Dorsolateral prefrontal cortex (tissue), 122 donors: ENCODE measurements at places on chromosomes 3 and 15.

DNA sequence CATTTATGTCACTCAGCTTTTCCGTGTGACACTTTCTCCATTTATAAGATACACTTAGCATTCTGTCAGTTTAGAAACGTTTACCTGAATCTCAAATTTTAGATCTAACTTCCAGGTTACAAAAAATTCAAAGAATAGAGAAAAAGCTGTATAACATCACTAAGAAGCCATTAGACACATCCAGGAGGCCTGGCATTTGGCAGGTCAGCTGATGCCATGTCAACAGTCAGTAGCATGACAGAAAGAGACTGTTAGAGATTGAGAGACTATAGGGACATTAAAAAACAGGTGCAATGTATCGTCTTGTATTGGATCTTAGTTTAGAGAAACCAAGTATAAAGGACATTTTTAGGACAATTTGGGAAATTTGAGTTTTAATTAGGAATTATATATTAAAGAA lies 53.4 kb upstream of the ATOSA start:
- DNase-seq, result no peak

DNA sequence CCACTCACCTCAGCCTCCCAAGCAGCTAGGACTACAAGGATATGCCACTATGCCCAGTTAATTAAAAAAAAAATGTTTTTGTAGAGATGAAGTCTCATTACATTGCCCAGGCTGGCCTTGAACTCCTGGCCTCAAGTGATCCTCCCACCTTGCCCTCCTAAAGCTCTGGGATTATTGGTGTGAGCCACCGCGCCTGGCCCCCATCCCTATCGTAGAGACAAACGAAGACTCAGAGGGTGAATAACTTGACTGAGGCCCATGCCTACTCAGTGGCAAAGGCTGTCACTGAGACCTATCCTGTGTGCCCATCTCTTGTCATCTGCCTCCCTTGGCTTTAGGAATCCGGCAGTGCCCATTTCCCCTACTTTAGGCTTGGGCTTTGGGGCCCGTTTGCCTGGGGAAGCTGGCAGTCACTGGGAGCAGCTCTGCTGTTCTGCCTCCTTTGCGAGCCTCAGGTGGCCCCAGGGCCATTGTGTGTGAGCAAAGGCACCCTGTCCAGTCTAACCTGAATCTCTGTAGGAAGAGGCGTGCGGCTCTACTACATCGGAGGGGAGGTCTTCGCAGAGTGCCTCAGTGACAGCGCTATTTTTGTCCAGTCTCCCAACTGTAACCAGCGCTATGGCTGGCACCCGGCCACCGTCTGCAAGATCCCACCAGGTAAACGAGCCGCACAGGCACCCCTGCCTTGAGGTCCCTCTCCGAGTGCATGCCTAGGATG lies 70.1 kb downstream of the AAGAB start:
- DNase-seq, result no peak

- no peak for DNase-seq
Measured at GRCh38 chr3:31067004-31067403, 172.5 kb upstream of the GADL1 start.

- no peak for DNase-seq
Measured at GRCh38 chr15:93360976-93361375, 272.0 kb upstream of the RGMA start.

DNA sequence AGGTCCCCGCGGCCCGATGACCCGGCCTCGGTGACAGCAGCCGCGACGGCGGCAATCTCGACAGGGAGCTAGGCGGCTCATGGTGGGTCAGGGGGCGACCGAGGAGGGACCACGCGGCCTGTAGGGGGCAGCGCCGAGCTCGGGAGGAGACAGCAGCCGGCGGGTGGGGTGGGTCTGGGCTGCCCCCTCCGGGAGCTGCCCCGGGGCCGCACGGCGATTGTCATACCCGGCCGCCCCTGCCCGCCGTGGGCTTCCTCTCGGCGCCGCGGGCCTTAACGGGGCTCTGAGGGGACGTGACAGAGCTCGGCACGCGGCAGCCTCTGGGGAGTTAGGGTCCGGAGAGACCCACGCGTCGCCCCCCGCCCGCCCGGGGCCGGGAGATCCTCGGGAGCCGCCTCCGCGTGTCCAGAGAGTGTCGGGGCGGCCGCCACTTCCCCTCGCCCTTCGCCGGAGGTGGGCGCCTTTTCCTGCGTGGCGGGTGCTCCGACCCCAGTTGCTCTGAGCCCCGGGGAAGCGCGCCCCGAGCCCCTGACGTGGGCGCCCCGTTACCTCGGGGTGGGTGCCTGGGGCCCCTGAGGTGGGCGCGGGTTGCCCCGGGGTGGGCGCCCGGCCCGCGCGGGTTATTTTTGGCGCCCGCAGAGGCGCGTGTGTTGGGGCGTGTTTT lies 539 bp upstream of the PLCL2 start:
- no peak for DNase-seq

- no peak for DNase-seq
Measured at GRCh38 chr3:117962750-117963149, 1071.9 kb downstream of the IGSF11 start.

DNA sequence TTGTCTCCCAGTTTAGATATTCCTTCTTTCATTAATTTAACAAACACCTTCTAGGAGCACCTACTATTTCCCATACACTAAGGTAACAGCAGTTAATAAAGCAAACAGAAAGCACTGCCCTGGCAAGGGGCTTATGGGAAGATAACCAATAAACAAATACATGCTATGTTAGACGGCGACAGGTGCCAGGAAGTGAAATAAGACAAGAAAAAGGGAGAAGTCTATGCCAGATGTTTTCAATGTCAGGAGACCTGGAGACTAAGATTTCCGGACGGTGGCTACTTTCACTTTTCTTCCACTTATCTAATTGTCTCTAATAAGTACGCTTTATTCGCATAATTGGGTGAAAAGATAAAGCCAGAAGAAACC lies 32.5 kb upstream of the ZNF445 start:
- DNase-seq, result no peak

GRCh38 chr3:50326182-50326541 lies 1.9 kb downstream of the TUSC2 start:
- no peak for DNase-seq

DNA sequence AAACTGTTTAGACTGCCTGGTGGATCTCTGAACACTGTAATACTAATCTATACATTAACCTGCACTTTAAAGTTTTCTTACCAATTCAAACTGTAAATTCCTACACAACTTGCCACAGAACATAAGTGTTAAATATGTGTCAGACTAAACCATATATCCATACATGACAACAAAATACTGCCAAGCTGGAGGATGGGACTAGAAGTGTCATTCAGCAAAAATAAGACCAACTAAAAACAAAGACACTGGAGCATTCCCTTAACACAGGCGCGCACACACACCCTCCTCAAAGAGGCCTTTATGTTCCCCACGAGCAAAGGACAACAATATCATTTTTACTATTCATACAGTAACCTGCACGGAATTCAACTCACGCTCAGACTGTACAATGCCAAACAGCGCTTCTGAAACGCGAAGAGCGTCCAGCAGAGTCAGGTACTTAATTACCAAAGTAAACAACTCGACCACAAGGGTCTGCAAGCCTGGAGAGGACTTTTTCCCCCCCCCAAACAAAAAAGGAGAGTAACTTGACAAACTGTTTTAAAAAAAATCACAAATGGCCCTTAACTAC lies 1.1 kb downstream of the DCUN1D1 start:
- no peak for DNase-seq

- DNase-seq, result no peak
Measured at GRCh38 chr3:134302674-134303073, 52.0 kb upstream of the RYK start.

DNA sequence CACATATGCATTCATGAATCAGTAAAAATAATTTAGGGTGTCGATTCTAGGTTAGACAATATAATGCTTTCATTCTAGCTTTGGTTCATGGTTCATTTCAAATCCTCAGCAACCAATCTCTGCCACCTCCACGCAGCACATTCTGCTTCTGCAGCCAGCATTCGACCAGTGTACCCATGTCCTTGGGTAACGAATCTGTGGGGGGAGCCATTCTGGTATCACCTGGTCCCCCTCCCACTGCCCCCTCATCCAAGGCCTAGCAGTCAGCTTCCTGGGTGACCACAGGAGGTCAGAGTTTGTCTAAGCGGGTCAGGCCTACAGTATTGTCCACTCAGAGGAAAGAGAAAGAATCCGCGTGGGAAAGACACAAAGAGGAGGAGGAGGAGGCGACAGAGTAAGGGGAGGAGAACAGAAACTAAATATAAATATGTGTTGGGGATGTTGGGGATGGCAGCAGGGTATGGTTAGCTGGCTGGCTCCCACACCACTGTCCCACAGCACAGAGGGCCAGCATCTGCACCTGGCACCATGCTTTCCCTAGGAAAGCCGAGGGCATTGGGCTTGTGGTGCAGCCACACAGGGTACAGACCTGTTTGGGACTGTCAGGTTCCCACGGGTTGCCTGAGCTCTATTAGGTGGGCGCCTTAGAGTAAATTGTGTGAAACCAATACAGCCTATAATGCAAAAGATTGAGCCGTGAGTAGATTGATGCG lies 12.1 kb downstream of the PAK6 start:
- peak; percentile 26 for DNase-seq

GRCh38 chr15:27097506-27097905 lies 126.5 kb downstream of the GABRG3 start:
- DNase-seq, result no peak

GRCh38 chr3:197595470-197596185 lies 39.9 kb upstream of the BDH1 start:
- peak; percentile 79 for DNase-seq

- no peak for DNase-seq
Measured at GRCh38 chr15:39582977-39583595, 2.2 kb downstream of the THBS1 start.

DNA sequence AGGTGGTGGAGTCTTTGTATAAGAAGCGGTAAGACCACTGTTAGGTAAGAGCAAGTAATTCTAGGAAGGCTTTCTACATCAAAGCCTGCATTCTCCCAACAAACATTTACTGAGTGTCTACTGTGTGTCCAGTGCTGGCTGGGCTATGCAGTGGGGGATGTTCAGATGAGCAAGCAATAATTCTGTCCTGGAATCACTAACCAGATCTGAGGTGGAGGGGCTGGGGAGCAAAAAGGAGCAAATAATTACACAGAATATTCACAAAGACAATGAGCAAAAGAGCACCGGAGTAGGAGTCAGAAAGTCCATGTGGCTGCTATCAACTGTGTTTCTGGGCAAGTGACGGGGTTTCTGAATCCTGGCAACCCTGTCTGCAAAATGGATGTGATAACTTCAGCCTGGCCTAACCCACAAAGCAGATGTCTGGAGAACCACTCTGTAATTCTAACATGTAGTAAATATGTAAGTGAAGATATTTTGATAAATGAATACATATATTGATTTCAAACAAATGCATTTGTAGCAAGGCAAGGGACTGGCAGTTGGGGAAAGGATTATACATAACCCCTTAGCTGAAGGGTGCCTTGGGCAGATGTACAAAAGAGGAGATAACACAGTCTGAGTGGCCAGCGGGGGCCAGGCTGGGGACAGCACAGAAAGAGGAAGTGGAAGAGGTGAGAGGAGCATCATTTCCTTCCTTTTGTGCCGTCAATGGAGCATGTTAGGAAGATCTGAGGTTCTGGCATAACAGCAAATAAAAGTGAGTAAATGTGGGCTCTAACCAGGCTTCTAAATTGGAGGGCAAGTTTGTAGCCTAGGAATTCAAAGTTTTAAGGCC lies 28.8 kb downstream of the CYP8B1 start:
- no peak for DNase-seq

DNA sequence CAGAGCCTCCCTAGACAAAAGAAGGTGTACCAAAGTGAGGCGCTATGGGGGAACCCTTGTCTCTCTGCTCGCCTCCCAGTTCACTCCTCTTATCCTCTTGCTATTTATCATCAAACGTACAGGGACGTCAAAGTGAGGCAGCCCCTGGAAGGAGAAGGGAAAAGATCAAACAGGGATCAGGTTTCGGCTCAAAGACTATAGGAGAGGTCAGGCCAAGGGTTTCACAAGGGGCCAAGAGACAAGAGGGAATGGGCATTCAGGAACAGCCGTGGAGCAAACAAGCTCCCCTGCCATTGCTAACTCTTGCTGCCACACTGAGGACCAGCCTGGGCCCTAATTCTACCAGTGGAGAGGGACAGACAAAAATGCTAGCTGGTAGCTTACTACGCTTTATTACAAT lies 168.7 kb downstream of the GREM1 start:
- DNase-seq, result no peak

- DNase-seq, result no peak
Measured at GRCh38 chr15:44501768-44502366, 35.1 kb upstream of the EIF3J start.
